ENCODE measurements at places on chromosomes 7 and 10.
A peak's percentile ranks its signal among the peaks of the same experiment; 100 is the strongest.

GRCh38 chr10:33252794-33253203 lies 81.7 kb downstream of the NRP1 start:
- no peak for DNase-seq

GRCh38 chr7:130897515-130898419 lies 163.8 kb upstream of the KLF14 start:
- no peak for DNase-seq

GRCh38 chr7:43439631-43440401 lies 143.1 kb upstream of the STK17A start:
- peak; percentile 62 for DNase-seq

- DNase-seq, result no peak
Observed at GRCh38 chr7:141557360-141557759, 6.2 kb downstream of the AGK start.

DNA sequence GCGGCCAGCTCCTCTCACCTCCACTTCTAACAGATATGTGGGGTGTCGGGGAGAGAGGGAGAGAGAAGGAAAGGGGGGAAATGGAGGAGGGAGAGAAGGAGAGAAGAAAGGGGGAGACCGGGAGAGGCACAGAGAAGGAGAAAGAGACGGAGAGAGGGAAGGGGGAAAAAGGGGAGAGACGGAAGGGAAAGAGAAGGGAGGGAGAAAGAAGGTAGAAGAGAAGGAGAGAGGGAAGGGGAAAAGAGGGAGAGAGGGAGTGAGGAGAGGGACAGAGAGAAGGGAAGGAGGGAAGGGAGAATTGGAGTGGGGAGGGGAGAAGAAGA lies 3.0 kb downstream of the VSTM2A start:
- no peak for DNase-seq

DNA sequence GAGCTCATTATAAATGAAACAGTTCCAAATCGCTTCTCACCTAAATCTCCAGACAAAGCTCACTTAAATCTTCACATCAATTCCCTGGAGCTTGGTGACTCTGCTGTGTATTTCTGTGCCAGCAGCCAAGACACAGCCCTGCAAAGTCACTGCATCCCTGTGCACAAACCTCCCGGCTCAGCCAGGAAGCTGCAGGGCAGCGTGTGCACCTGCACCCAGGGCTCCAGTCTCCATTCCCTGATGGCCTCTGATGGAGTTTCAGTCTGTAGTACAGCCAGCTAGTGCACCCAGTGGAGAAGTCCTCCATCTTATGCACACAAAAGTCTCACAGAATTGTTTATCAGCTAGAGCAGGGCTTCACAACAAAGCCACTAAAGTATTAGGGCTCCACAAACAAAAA lies 51.1 kb upstream of the PRSS58 start:
- no peak for DNase-seq

- DNase-seq, result no peak
Observed at GRCh38 chr7:47480576-47481538, 101.1 kb downstream of the TNS3 start.
